ENCODE measurements at places on chromosomes 2 and 18. TPM values are rescaled to one million over a fixed set of nuclear protein-coding genes. Genes with fewer than 3 reads are reported as not detected.

Gene EGR4
- polyA plus RNA-seq, result 0.26 TPM

Gene METTL8
- 99.3 TPM for polyA plus RNA-seq

Gene C1GALT1C1L
- polyA plus RNA-seq, result not detected

Gene CMPK2
- polyA plus RNA-seq, result 4.6 TPM

Gene KHK
- polyA plus RNA-seq, result 6.5 TPM

Gene GPC1
- 0.26 TPM for polyA plus RNA-seq

Gene EDAR
- polyA plus RNA-seq, result 0.26 TPM

Gene CRYGD
- polyA plus RNA-seq, result not detected

Gene MPP4
- not detected for polyA plus RNA-seq

Gene FSHR
- not detected for polyA plus RNA-seq

Gene CD226
- polyA plus RNA-seq, result 3.8 TPM

Gene SRD5A2
- not detected for polyA plus RNA-seq

Gene STARD7
- 193 TPM for polyA plus RNA-seq
